ENCODE measurements at places on chromosomes 2 and 18. TPM values are rescaled to one million over a fixed set of nuclear protein-coding genes. Genes with fewer than 3 reads are reported as not detected.

Gene CDH19
- total RNA-seq: 2.5 TPM

Gene ASXL3
- total RNA-seq: 13.2 TPM

Gene DLGAP1
- total RNA-seq: 9.8 TPM

Gene PIEZO2
- total RNA-seq: 3.0 TPM

Gene SLC4A5
- 6.3 TPM for total RNA-seq

Gene TET3
- 5.1 TPM for total RNA-seq

Gene KCNJ3
- total RNA-seq: 0.32 TPM

Gene ST6GAL2
- 0.95 TPM for total RNA-seq

Gene TMEM247
- not detected for total RNA-seq

Gene SCN3A
- total RNA-seq: 3.4 TPM

- no peak overlapping the region for H3K4me3 ChIP-seq
- peaks cover 2% of the 10 kb centered on the region for H3K4me1 ChIP-seq
- H3K36me3 ChIP-seq: no peaks in the 10 kb centered on the region
- H3K27ac ChIP-seq: no peak overlapping the region
- DNase-seq: no peak
Observed at GRCh38 chr2:12897181-12897580, 180.4 kb downstream of the TRIB2 start.

GRCh38 chr2:169955940-169956339 lies 128.7 kb downstream of the UBR3 start:
- no peaks in the 10 kb centered on the region for H3K27me3 ChIP-seq
- H3K4me1 ChIP-seq: no peaks in the 10 kb centered on the region
- H3K27ac ChIP-seq: no peak overlapping the region
- no peak overlapping the region for H3K4me3 ChIP-seq

DNA sequence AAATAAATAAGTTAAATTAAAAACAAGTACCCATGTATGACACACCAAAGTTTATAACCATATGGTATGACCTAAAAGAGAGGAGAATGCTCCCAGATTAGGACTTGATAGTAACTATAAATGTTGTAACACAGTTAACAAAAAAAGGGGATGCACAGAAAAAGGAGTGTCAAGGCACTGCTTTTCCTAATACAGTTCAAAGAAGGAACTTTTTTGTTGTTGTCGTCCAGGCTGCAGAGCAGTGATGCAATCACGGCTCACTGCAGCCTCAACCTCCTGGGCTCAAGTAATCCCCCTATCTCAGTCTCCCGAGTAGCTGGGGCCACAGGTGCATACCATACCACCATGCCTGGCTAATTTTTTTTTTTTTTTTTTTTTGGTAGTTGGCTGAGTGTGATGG lies 2.7 kb downstream of the NARS1 start:
- no peaks in the 10 kb centered on the region for H3K4me1 ChIP-seq
- H3K4me3 ChIP-seq: no peak overlapping the region
- DNase-seq: no peak
- no peaks in the 10 kb centered on the region for H3K36me3 ChIP-seq
- no peak overlapping the region for H3K27ac ChIP-seq
- no peaks in the 10 kb centered on the region for H3K27me3 ChIP-seq

GRCh38 chr18:9655232-9655767 lies 40.9 kb upstream of the PPP4R1 start:
- no peaks in the 10 kb centered on the region for H3K27me3 ChIP-seq
- H3K4me1 ChIP-seq: peaks cover 1% of the 10 kb centered on the region
- no peaks in the 10 kb centered on the region for H3K36me3 ChIP-seq
- H3K4me3 ChIP-seq: no peak overlapping the region
- no peak overlapping the region for H3K27ac ChIP-seq

GRCh38 chr18:45303026-45303425 lies 312.2 kb upstream of the SLC14A2 start:
- no peaks in the 10 kb centered on the region for H3K36me3 ChIP-seq
- no peaks in the 10 kb centered on the region for H3K27me3 ChIP-seq
- H3K27ac ChIP-seq: no peak overlapping the region
- H3K4me3 ChIP-seq: no peak overlapping the region

DNA sequence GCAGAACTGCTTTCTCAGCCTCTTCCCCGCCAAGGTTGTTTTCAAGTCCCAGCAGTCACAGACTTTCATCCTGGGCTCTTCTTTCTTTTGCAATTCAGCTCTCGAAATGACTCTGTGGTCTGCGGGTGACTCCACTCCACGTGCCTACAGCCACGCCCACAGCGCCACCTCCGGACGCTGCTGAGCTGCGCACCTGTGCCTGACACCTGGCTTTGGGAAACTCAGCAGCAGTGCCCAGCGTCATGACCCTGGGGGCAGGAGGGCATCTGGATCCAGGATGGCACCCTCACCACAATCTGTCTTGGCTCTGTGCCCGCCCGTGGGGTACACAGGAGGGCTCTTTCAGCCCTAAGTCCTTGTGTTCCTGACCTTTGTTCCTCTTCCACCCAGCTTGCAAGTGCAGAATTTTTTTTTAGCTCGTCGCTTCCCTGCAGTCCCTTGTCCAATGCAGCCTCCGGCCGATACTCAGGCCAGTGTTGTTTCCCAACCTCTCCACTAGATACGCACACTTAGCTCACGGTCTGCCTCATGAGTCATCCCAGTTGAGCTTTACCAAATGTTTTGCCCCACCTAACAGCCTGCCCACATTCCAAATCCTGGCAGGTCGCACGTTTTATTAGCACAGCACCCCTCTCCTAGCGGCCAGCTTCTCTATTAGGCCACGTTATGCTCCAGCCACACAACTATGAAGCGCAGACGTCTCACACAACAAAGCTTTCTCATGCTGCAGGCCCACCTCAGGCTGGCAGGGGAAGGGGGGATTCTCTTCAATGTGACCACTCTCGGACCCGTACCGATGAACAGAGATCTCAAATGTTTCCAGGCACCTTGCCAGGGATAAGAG lies 6.5 kb upstream of the CAPN10 start:
- DNase-seq: peak; percentile 76
- H3K4me1 ChIP-seq: peaks cover 11% of the 10 kb centered on the region
- no peaks in the 10 kb centered on the region for H3K27me3 ChIP-seq
- peak overlapping the region; percentile 34 for H3K27ac ChIP-seq
- H3K36me3 ChIP-seq: no peaks in the 10 kb centered on the region

DNA sequence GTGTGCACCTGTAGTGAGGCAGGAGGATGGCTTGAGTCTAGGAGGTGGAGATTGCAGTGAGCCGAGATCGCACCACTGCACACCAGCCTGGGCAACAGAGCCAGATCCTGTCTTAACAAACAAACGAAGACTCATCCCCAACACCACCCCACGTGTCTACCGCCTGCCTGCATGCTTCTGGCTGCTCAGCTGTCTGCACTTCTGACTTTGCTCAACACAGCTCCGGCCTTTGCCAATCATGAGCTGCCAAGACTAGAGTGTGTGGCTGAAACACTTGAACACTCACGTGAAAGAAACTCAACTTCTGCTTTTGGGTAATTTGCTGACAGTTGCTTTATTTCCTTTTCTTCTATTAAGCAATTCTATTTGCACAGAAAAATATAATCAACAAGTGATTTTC lies 32.1 kb upstream of the SP3 start:
- no peaks in the 10 kb centered on the region for H3K27me3 ChIP-seq
- no peak overlapping the region for H3K4me3 ChIP-seq
- no peak overlapping the region for H3K27ac ChIP-seq
- DNase-seq: peak; percentile 56
- H3K4me1 ChIP-seq: peaks cover 16% of the 10 kb centered on the region
- no peaks in the 10 kb centered on the region for H3K36me3 ChIP-seq

- H3K27ac ChIP-seq: no peak overlapping the region
- H3K4me1 ChIP-seq: peaks cover 3% of the 10 kb centered on the region
- no peak overlapping the region for H3K4me3 ChIP-seq
- no peak for DNase-seq
- H3K27me3 ChIP-seq: no peaks in the 10 kb centered on the region
Observed at GRCh38 chr18:23191232-23191631, 55.9 kb downstream of the CABLES1 start.

DNA sequence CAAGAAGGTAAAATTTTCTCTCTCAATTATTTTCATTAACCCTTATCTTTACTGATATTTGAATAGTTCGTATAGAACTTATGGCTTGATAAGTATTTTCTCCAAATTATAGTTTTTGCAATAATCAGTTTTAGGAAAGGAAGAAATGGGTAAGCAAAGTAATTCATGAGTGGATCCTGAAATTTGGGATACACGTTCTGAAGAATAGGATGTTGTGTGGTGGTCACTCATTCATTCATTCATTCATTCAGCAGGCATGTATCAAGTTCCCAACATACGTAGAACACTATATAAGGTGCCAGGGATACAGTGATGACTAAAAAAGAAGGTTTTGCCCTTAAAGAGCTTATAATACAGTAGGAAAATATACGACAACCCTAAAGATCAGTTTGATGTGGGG lies 95.4 kb downstream of the PTRHD1 start:
- H3K36me3 ChIP-seq: no peaks in the 10 kb centered on the region
- H3K4me1 ChIP-seq: no peaks in the 10 kb centered on the region
- no peak overlapping the region for H3K27ac ChIP-seq
- DNase-seq: no peak
- no peak overlapping the region for H3K4me3 ChIP-seq
- H3K27me3 ChIP-seq: no peaks in the 10 kb centered on the region

- DNase-seq: no peak
- no peaks in the 10 kb centered on the region for H3K27me3 ChIP-seq
- H3K27ac ChIP-seq: no peak overlapping the region
- H3K36me3 ChIP-seq: no peaks in the 10 kb centered on the region
Observed at GRCh38 chr2:239647052-239647819, 246.4 kb upstream of the HDAC4 start.

DNA sequence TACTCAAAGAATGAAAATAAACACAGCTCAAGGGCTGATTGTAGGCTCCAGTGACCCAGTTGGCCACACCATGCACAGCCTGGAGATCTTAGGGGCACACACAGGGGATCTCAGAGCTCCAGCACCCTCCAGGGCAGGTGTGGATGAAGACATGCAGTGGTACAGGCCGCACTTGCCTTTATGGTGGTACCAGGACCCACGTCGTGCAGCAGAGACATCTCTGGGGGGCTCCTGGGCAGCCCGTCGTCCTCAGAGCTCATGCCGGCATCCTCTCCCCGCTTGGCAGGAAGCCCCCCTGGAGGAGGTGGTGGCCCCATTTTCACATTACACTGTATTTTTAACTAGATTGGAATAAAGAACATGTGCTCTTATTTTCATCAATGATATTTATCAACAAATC lies 101.2 kb upstream of the MGAT4A start:
- no peak overlapping the region for H3K27ac ChIP-seq
- DNase-seq: no peak
- no peaks in the 10 kb centered on the region for H3K36me3 ChIP-seq
- no peaks in the 10 kb centered on the region for H3K27me3 ChIP-seq
- no peak overlapping the region for H3K4me3 ChIP-seq

DNA sequence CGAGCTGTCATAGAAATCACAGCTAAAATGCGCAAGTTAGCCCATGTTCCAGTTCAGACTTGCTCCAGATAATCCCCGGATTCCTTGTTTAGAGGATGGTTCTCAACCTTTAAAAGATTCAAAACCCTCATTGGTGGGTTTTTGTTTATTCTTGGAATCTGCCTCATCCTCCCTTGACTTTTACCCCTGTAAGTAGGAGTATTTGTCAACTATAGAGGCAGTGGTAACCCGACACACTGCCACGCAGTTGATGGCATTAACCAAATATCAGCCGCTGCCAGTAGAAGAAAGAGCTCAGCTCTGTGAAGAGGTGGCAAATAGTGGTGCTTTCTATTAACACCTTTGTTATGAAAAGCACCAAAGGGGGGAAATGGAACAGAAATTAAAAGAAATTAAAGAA lies 40.4 kb upstream of the SELENOI start:
- H3K36me3 ChIP-seq: no peaks in the 10 kb centered on the region
- no peak overlapping the region for H3K4me3 ChIP-seq
- H3K27me3 ChIP-seq: no peaks in the 10 kb centered on the region

- no peak for DNase-seq
- no peaks in the 10 kb centered on the region for H3K4me1 ChIP-seq
- no peaks in the 10 kb centered on the region for H3K27me3 ChIP-seq
- H3K4me3 ChIP-seq: no peak overlapping the region
- H3K27ac ChIP-seq: no peak overlapping the region
- H3K36me3 ChIP-seq: no peaks in the 10 kb centered on the region
Observed at GRCh38 chr2:126482582-126483464, 173.1 kb upstream of the GYPC start.

- H3K4me3 ChIP-seq: no peak within 1 kb of the TSS
- H3K36me3 ChIP-seq: no peaks in the 10 kb centered on the region
- no peak for DNase-seq
- H3K27ac ChIP-seq: no peak within 1 kb of the TSS
- no peaks in the 10 kb centered on the region for H3K27me3 ChIP-seq
Observed at GRCh38 chr2:77521931-77522470, at the start of gene LRRTM4. LRRTM4 (minus strand) TSS chr2:77522376.

DNA sequence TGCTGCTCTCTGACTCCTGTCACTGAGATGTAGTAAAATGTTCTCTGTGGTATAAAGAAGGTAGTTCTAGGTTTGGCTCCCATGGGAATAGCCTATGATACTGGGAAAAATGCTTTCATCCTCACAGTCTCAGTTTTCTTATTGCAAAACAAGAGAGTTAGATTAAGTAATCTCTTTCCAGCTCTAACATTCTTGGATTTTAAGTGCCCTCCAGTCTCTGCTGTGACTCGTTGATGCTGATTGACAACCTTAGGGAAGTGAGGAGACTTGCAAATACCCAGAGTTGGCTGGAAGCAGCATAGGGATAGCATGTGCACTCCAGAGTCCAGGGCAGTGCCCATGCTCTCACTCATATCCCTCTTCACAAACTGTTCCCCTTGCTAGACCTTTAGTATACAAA lies 534.9 kb downstream of the SLC4A3 start:
- no peak overlapping the region for H3K27ac ChIP-seq
- no peak overlapping the region for H3K4me3 ChIP-seq
- no peak for DNase-seq
- no peaks in the 10 kb centered on the region for H3K27me3 ChIP-seq

- no peaks in the 10 kb centered on the region for H3K27me3 ChIP-seq
- no peak for DNase-seq
- H3K36me3 ChIP-seq: no peaks in the 10 kb centered on the region
- H3K27ac ChIP-seq: no peak overlapping the region
- no peaks in the 10 kb centered on the region for H3K4me1 ChIP-seq
Observed at GRCh38 chr18:49368876-49369440, 91.5 kb downstream of the DYM start.

GRCh38 chr18:23357996-23358594 lies 95.0 kb upstream of the RIOK3 start:
- H3K4me1 ChIP-seq: peaks cover 8% of the 10 kb centered on the region
- no peak overlapping the region for H3K27ac ChIP-seq
- no peaks in the 10 kb centered on the region for H3K27me3 ChIP-seq
- peak; percentile 66 for DNase-seq

GRCh38 chr2:52597346-52597745 lies 1170.3 kb upstream of the CHAC2 start:
- DNase-seq: no peak
- no peak overlapping the region for H3K27ac ChIP-seq
- H3K36me3 ChIP-seq: no peaks in the 10 kb centered on the region

GRCh38 chr2:178397002-178397605 lies 53.9 kb downstream of the PRKRA start:
- no peaks in the 10 kb centered on the region for H3K27me3 ChIP-seq
- DNase-seq: no peak
- H3K4me3 ChIP-seq: no peak overlapping the region
- H3K4me1 ChIP-seq: no peaks in the 10 kb centered on the region
- H3K36me3 ChIP-seq: no peaks in the 10 kb centered on the region
